ENCODE measurements at places on chromosomes 7 and 10.

DNA sequence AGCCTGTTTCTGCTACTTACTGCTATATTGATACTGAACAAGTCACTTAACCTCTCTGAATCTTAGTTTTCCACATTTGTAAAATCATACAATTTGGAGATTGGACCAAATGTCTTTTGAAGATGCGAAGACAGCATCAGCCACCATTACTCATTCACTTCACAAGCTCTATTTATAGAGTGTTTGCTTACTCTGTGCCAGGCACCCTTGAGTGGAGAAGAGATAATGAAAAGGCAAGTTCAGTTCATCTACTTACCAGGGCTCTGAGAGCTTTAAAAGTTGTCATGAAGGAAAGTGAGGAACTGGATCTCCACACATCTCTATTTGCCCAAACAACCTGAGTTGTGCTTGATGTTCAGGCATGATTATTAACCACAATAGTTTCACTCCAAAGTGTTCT is 277.5 kb downstream of the CSTF2T start:
- DNase-seq, result no peak

- DNase-seq, result no peak
Measured at GRCh38 chr10:10952800-10953199, 64.9 kb upstream of the CELF2 start.

DNA sequence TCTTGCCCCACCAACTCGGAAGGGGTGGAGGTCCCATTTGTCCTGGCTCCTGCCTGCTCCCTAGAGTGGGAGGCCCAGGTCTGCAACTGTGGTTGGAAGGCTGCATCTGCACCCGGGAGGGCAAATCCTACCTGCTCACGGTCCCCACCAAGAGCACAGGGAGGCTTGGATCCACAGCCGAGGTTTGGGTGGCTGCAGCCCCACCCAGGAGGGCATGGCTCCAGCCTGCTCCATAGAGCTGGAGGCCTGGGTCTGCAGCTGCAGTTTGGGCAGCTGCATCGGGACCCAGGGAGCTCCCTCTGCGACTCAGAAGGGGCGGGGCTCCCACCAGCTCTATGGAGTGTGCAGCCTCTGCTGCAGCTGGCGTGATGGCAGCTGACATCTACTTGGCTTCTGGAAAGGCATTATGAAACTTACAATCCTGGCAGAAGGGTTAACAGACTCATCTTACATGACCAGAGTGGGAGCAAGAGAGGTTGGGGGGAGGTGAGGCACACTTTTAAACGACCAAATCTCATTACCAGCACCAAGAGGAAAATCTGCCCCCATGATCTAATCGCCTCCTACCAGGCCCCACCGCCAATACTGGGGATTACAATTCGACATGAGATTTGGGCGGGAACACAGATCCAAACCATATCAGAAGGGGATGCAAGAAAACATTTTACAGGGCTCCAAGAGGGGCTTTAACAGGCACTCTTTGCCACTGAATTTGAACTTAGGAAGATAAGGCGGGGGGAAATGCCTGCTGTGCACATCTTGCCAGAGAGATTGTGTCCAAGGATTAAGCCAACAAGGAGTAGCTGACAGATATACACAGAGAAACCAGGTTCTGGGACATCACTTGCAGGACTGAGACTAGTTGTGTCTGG is 8.2 kb upstream of the BLVRA start:
- peak; percentile 41 for DNase-seq

GRCh38 chr7:68216051-68216450 is 1219.4 kb downstream of the TYW1 start:
- DNase-seq, result no peak

DNA sequence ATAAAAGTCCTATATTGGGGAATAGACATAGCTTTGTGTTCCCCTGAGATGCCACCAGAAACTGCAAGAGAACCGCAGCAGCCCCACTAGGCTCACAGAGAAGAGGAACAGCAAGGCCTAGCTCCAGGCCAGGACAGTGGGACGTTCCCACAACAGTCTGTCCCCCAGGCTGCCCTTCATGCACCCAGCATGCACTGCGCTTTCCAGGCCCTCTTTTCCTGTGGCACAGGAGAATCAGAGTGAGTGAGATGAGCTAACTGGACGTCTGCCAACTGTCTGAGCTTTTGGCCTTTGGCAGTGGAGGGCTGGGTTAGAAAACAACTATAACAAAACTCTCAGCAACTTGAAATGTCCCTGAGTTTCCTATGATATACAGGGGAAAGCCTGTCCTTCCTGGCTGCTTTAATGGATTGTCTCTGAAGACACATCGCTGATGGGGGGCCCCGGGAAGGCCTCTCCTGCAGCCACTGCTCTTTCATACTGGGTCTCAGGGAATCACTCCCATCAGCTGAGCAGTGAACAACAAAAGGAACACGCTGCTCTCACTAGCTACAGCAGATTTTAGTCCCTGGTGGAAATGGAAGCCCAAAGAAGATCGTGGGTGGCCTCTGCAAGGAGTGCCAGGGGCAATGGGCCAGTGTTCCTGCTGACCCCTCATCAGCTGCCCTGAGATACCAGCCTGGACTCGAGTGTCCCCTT is 53.5 kb downstream of the PODXL start:
- no peak for DNase-seq

- no peak for DNase-seq
Measured at GRCh38 chr7:6106140-6106904, 75.1 kb downstream of the ANKRD61 start.

DNA sequence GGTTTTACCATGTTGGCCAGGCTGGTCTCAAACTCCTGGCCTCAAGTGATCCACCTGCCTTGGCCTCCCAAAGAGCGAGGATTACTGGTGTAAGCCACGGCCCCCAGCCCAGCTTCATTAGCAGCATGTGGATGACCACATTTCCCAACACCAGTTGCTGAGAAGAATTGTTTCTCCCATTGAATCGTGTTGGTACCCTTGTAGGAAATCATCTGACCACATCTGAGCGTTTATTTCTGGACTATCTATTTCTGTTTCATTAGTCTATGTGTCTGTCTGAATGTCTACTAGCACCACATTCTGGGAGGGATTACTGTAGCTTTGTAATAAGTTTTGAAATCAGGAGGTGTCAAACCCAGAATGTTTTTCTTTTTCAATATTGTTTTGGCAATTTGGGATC is 89.6 kb downstream of the LCOR start:
- DNase-seq, result no peak

DNA sequence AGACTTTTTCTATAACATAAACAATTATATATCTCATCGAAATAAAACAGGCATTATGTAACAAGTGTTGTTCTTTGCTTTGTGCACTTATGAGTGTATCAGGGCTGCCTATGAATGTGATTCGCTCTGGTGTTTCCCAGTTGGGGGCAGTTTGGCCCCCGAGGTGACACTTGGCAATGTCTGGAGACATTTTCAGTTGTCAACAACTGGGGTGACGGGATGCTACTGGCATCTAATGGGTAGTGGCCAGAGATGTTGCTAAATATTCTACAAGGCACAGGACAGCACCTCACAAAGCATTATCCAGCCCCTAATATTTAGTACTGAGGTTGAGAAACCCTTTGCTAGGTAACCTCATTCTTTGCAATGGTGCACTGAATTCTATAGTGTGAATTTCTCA is 83.3 kb downstream of the PLCE1 start:
- no peak for DNase-seq

GRCh38 chr10:32232378-32232777 is 114.6 kb downstream of the EPC1 start:
- no peak for DNase-seq

DNA sequence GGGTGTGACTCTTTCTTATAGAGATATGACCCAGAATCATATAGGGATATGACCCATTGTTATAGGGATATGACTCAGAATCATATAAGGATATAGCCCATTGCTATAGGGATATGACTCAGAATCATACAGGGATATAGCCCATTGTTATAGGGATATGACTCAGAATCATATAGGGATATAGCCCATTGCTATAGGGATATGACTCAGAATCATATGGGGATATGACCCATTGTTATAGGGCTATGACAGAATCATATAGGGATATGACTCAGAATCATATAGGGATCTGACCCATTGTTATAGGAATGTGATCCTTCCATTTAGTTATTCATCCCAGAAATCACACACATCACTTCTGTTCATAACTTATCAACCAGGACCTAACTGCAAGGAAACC is 312.2 kb upstream of the ADARB2 start:
- DNase-seq, result no peak

DNA sequence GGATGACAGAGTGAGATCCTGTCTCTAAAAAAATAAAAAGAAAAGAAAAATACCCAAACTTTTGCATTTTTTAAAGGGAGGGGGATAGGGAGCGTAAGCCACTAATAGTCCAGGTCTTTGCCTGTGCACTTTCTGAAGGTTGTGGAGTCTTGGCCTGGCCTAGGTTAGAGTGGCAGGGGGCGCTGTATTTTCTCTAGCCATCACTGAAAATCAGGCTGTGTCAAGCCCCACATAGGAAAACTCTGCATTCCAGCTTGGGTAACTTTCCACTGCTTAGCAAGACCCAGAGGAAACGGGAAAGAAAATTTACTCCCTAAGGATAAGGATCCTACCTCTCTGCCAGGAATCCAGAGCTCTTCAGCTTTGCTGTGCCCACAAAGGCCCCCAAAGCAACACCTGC is 10.5 kb upstream of the PAX4 start:
- no peak for DNase-seq

- DNase-seq, result peak; percentile 70
Measured at GRCh38 chr10:62264702-62265436, 3.8 kb downstream of the RTKN2 start.

DNA sequence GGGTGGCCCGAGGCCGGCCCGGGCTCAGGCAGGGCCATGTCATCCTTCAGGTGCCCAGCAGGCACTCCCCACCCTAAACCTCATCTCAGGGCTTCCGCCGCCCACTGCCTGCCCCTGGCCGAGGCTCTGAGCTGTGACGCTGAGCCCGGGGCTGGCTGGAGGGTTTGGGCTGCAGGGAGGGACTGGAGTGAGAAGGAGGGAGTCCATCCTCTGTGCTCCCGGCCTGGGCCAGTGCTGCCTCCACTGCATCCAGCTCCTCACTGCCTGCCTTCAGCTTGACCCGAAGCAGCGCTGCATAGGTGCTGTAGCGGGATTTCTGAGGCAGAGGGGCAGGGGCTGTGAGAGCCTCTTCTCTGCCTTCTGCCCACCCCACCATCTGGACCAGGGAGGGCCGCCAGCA is 7.6 kb downstream of the NFKB2 start:
- no peak for DNase-seq

GRCh38 chr7:135538376-135538775 is 19.3 kb upstream of the NUP205 start:
- no peak for DNase-seq

DNA sequence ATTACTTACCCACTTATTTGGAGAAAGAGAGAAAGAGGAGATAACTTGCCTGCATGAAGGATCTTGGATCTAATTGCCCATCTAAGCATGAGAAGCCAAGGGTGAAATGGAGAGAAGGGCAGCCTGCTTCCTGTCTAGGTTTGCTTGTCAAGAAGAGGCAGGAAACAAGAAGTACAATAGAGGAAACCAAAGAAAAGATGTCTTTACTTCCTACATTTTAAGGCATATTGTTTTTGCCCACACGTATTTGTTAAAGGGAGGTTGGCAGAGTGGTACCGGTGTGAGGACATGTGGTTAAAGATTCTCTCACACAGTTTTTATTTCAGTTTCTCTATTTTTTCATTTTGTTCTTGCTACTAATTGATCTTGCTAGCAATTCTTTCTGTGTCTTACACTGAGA is 6.0 kb upstream of the TAS2R38 start:
- no peak for DNase-seq

- no peak for DNase-seq
Measured at GRCh38 chr7:47982610-47983009, 3.2 kb upstream of the HUS1 start.

- no peak for DNase-seq
Measured at GRCh38 chr10:3226960-3227744, 54.6 kb upstream of the PITRM1 start.

DNA sequence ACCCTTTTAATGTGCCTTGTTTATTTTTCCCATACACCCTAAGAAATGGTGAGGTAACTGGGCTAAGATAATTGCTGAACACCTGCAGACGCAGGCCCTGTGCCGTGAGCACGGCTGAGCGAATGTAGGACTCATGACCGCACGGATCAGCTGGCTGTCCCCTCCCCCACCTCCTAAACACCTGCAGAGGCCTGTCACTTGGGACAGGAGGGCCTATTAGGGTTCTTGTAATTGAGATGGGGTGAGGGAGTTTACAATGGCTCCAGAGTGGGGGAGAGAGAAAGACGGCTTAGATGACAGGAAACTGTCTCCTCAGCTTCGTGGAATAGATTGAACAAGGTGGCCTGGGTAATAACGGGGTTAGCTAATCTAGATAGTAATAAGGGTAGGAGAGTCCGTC is 291.7 kb upstream of the HABP2 start:
- no peak for DNase-seq

DNA sequence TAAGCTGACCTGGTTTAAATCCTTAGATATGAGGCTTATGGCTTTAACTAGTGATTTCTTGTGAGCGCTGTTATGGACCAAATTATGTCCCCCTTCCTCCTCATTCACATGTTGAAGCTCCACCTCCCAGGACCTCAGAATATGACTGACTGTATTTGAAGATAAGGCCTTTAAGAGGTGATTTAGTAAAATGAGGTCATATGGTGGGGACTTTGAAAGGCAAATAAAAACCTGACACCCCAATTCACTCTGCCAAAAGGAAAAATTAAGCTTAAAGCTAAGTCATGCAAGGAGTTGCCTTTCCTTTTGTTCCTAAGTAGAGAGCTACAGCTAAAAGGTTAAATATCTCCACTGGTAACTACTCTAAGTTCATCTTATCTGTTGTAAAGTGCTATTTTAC is 36.4 kb upstream of the FIGNL1 start:
- DNase-seq, result no peak

- DNase-seq, result no peak
Measured at GRCh38 chr7:67549126-67549525, 552.5 kb downstream of the TYW1 start.

DNA sequence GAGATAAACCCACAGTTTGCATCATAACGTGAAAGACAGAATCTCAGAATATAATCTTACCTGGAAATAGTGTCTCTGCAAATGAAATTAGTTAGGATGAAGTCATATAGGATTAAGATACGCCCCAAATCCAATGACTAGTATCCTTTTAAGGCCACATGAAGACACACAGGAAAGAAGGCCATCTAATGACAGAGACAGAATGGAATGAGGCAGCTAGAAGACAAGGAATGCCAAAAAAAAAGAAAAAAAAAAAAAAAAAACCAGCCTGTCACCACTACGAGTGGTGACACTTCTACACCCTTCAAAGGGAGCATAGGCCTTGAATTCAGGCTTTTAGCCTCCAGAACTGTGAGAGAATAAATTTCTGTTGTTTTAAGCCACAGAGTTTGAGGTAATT is 82.9 kb downstream of the HYCC1 start:
- no peak for DNase-seq

DNA sequence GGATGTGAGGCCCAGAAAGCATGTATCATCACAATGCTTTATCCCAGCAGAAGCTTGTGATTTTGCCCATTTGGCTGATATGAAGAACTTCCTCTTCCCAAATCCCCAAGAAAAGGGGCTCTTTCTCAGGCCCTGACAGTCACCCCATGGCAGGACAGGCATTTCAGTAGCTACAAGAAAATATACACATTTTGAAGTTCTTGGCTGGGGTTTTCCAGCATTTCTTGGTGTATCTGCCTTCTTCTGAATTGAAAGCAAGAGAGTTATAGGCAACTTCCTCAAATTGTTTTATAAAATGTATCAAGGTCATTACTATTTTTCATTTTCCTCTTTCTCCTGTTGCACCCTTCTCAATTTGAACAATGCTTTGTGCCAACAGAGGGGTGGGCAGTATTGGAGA is 63.3 kb upstream of the PDLIM1 start:
- no peak for DNase-seq
